ENCODE measurements at places on chromosomes 3 and 15.
A peak's percentile ranks its signal among the peaks of the same experiment; 100 is the strongest.

DNA sequence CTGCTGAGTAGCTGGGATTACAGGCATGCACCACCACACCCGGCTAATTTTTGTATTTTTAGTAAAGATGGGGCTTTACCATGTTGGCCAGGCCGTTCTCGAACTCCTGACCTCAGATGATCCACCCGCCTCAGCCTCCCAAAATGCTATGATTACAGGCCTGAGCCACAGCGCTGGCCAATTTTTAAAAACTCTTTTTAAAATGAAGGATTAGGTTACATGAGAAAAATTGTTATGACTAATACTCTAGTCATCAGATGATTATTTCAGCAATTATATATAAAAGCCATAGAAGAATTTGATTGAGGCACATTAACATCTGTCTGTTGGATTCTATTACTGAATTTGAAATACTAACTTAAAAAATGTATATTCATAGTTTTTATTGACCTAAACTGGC lies 134.1 kb upstream of the MNS1 start:
- DNase-seq = no peak

GRCh38 chr3:60424034-60424433 lies 827.2 kb downstream of the FHIT start:
- no peak for DNase-seq

- DNase-seq = no peak
Observed at GRCh38 chr15:46676233-46677206, 1040.8 kb upstream of the SEMA6D start.

DNA sequence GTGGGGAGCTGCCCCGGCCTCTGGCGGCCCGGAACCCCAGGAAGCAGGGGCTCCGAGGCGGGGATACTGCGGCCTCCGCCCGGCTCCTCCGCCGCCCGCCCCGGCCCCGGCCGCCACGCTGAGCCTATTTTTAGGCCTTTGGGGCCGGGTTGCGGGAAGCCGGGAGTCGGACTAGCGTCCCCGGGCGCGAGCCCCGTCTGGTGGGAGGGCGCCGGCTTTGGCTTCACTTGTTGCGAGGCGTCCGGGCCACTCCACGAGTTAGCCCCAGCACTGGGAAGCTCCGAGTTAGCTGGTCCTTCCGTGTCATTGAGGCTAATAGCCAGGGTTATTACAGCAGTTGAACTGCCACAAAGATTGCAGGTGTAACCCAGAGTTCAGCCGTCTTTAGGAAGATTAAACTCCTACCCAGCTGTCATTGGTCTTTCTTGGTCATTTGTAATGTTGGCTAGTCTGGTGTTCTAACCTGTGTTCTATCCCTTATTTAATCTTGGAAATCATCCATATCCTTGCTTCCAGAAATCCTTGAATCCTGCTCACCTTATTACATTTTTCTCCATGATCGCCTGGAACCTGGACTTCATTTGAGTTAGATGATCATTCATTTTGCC lies 791 bp downstream of the GYG1 start:
- no peak for DNase-seq

DNA sequence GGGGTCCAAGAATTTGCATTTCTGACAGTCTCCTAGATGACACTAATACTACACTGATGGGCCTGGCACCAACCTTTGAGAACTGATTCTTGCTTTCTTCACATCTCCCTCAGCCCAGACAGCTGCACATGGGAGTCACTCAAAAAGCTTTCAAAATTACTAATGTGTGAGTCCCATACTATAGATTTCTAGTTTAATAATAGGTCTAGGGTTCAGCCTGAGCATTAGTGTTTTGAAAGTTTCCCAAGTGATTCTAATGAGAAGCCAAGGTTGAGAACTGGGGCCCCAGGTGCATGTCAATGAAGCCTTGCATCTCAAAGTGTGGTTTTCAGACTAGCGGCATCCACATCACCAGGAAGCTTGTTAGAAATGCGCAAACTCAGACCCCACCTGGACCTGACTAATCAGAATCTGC lies 159.9 kb upstream of the CMC1 start:
- DNase-seq = no peak

DNA sequence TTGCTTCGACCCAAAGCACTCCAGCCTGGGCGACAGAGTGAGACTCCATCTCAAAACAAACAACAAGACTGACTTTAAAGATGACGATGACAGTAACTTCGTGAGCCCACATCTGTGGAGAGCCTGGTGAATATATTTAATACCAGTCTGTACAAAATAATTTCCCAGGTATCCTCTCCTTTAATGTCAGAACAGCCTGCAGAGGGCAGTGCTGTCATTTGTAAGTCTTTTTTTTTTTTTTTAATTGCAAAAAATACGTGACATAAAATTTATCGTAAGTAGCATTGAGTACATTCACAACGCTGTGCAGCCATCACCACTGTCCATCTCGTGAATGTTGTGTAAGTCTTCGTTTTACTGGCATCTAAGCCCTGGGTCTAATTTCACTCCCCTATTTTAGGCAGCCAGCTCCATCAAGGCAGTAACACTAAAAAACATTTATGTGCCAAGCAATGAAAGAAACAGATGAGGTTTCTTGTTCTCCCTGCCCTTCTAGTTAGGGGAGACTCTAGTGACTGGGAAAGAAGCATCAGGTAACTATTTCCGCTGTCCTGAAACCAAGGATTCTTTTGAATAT lies 1.4 kb downstream of the HTD2 start:
- peak; percentile 37 for DNase-seq

- no peak for DNase-seq
Observed at GRCh38 chr3:25674670-25675069, 10.0 kb upstream of the TOP2B start.

DNA sequence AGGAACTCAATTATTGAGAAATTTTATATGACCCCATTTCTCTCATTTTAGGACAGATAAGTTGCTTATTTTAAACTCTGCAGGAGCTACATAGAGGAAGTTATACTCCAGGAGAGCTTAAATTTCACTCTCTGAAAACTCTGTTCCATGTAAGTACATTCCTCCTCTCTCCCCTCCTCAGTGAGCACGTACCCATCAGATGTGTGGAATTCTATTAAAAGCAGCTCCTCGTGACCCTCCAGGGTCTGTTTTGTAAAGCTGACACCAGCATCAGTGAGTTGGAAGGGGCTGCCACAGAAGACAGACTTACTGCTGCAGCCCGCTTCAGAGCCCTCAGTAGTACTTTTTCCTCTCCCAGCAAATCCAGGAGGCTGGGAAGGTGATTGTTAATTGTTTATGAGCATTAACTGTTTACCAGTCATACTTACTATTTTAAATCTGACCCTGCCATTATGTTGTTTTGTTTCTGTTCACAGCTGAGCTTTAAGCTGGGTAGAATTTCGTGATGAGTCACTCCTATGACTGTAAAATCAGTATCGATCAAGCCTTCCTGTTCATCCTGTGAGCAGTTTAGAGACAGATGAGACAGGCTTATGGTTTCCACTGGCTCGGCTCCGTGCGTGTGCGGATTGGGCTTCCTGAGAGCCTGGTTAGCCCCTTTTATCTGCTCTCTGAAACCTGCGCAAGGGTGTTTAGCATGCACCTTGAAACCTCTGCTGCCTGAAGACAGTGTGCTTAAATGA lies 20.4 kb downstream of the IGF1R start:
- no peak for DNase-seq

GRCh38 chr3:33211444-33211843 lies 7.2 kb downstream of the SUSD5 start:
- DNase-seq = no peak

GRCh38 chr3:195754141-195754540 lies 33.4 kb downstream of the MUC20 start:
- DNase-seq = no peak

GRCh38 chr3:180036092-180036670 lies 556 bp downstream of the PEX5L start:
- no peak for DNase-seq

- DNase-seq = no peak
Observed at GRCh38 chr3:149233323-149233722, 11.7 kb upstream of the CP start.

- no peak for DNase-seq
Observed at GRCh38 chr15:65762914-65763787, 28.9 kb downstream of the DENND4A start.

- no peak for DNase-seq
Observed at GRCh38 chr3:13389378-13389777, 30.7 kb downstream of the NUP210 start.

DNA sequence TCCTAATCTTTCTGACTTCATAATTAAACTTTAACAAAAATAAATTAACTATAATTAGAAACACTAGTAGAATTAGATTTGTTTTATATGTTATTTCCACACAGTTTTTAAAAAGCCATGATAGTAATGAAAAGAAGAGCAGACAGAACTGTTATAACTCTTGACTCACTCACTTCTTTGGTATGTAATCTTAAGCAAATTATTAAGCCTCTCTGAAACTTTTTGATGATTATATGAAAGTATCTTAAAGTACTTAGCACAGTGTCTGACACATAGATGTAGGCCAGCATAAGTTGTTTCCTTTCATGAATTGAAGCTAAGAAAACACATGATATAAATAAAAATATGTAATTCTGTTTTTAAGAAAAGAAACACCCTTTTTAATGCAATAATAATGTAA lies 123.6 kb upstream of the MLF1 start:
- no peak for DNase-seq

DNA sequence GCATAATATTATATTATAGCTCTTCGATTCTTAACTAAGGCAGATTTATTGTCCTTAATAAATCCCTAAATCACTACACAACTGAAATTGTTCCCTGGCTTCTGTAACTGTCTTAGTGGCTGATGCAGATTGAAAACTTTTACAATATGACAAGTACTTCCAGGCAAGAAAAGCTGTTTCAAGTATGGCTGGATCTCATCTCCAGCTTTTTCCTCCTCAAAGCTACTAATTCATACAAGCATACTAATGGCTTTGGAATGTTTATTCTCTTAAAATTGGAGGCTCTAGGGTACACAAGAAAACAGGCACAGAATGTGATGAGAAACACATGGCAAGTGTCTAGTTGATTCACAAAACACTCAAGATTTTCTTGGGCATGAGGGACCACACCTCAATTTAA lies 351.5 kb upstream of the ICE2 start:
- DNase-seq = no peak

- no peak for DNase-seq
Observed at GRCh38 chr15:65553691-65554090, 23.4 kb downstream of the HACD3 start.

DNA sequence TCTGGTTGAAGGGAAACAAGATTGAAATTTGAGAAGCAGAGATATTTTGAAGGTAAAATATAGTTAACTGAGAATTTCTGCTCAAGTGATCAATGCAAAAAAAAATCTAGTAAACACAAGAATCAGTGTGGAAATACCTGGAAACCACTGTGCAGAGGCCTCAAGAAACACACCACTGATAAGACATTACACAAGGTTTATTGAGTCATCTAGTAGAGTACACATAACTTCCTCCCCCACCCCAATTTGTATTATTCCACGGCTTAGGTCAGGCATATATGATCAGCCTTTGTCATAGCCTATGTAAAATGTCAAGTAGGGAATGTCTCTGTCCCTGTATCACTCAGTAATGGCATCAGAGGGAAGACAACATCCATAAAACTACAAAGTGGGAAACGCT lies 447.8 kb upstream of the BCHE start:
- DNase-seq = no peak

- no peak for DNase-seq
Observed at GRCh38 chr3:13262493-13263211, 157.5 kb downstream of the NUP210 start.

DNA sequence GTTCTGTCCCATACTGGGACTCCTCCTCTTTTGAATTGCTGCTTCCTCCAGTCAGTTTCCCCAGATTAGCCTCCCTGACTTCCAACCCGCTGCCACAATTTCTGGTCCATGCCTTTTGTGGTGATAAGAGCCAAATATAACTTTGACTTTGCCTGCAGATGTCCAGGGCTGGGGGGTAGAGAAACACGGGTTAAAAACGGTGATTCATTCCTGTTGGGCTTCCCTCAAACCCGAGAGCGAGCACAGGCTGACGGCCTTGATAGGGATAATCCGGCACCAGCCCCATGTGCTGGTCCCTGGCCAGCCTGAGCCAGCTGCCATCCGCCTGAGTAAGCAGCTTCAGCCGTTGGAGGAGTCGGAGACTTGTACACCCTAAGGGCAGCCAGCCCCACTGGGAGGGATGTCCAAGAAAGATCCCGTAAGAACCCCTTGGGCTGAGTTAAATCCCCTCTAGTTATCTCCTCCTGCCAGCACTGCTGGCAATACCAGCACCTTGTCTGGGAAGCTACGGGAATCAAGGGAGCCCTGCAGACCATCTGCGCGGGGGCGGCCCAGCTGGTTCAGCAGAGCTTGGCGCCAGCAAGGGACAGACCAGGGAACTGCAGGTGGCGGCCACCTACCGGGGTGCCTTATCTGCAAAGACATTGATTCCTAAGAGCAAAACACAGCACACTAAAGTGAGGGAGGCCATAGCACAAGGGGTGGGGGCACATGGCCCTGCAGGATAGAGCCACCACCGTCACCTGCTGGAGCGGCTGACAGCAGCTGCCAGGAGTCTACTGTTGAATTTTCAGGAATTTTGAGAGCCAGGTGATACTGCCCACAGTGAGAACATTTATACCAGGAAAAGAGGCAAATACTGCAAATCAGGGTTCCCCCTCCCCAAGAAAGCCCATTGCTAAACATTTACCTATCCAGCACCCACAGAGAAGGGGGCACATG lies 18.1 kb downstream of the CSPG4 start:
- no peak for DNase-seq

DNA sequence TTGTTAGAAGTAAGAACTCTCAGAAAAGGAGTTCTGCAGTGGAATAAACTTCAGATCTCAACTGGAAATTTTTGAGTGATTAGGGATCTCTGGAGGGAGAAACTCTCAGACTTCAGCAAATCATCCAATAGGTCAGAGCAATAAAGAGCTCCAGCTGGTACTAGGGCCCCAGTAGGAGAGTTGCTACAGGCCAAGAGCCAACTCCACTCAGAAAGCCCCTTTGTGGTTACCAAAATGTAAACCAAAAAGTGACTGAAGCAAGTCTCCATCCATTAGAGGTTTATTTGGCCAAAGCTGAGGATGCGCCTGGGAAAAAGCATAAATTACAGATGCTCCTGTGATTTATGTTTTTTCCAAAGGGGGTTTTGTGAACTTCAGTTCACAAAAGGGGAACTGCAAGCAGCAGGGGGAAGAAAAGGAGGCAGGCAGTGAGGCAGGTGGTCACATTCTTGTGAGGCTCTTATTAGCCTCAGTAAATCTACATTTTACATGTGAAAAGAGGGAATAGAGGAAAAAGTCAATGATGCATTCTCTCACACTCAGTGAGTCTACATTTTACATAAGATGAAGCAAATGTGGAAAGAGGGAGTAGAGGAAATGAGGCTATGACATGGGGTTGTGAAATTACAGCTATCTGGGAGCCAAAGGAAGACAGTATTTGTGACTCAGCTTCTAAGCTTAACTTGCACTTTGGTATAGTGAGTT lies 92.4 kb upstream of the DAZL start:
- DNase-seq = no peak

GRCh38 chr3:178054471-178054870 lies 481.8 kb upstream of the KCNMB2 start:
- no peak for DNase-seq
